IMR-90 (cell line): ENCODE measurements at places on chromosomes 3 and 15.

DNA sequence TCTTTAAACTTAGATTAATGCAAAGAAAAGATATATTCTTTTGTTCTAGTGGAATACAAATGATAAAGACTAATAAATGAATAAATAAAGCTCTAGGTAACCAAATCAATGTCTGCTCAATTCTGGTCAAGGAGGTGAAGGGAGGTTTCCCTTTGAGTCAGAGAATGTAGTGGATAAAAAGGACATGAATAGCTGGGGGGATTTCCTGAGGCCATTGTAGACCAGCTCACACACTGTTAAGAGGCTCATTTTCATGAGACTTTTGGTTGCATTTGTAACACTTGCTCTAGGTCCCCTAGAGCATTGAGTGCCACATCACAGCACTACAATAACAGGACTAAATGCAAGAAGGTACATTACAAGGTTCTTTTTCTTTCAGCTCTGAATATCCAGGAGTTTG is 170.7 kb downstream of the TIGIT start:
- DNase-seq = no peak

DNA sequence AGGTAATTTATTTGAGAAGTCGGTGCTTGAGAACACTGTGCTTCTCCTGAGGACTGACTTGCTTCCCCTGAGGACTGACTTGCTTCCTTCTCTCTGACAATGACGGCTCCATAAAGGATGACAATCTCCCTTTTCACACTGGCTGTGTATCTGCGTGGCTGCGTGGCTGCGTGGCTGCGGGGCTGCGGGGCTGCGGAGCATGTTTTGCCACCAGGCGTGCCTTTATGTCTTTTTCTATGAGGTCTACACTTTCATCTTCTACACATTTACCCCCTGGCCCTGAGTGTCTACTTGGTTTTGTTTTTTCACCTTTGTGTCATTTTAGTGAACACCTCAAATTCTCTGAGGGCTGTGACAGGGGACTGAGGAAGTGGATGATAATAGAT is 89.9 kb downstream of the XXYLT1 start:
- DNase-seq = no peak

DNA sequence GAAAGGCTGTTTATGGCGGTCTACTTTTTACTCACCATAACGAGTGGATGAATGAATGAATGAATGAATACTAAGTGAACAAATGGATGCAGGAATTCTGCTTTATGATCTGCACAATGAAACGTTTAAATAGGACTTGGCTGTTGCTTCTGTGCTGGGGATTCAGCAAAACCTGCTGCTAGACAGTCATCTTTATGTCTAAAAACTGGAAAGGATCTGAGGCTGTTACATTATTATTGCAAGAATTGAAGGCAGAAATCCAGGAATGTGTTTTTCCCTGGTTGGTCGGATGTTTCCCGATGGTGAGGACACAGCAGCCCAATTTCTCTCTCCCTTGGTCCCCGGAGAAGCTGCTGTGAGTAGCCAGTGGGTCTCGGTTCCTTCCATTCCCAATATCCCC is 94.2 kb downstream of the GABRG3 start:
- no peak for DNase-seq

DNA sequence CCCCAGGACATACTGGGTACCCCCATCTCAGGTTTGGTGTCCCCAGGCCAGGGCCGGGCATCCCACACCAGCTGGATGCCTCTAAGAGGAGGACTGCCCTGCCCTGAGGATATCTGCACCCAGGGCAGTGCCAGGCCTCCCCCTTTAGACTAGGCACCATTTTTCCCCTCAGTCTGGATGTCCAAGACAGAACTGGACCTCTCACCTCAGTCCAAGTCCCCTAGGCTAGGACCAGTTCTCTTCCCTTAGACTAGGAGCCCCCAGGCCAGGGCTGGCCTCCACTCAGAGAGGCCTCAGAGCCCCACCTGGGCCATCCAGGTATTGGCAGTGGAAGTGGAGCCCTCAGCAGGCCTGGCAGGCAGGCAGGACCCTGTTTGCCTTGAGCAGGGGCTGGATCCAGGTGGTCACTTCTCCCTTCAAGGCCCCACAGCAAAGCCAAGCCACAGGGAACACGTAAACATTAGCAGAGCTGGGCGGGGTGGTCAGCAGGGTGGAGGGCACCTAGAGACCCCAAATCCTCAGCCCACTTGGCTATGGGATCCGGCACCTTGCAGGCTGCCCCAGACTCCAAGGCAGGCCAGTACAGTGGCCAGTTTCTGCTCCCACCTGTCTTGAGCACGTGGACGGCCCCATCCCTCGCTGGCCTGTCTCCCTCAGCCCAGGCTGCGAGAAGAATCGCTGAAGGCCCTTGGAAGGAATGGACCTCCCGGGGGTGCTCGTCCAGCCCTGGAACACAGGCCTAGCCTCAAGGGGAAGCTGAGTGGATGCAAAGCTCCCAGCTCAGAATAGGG is 28.3 kb downstream of the PTH1R start:
- no peak for DNase-seq

DNA sequence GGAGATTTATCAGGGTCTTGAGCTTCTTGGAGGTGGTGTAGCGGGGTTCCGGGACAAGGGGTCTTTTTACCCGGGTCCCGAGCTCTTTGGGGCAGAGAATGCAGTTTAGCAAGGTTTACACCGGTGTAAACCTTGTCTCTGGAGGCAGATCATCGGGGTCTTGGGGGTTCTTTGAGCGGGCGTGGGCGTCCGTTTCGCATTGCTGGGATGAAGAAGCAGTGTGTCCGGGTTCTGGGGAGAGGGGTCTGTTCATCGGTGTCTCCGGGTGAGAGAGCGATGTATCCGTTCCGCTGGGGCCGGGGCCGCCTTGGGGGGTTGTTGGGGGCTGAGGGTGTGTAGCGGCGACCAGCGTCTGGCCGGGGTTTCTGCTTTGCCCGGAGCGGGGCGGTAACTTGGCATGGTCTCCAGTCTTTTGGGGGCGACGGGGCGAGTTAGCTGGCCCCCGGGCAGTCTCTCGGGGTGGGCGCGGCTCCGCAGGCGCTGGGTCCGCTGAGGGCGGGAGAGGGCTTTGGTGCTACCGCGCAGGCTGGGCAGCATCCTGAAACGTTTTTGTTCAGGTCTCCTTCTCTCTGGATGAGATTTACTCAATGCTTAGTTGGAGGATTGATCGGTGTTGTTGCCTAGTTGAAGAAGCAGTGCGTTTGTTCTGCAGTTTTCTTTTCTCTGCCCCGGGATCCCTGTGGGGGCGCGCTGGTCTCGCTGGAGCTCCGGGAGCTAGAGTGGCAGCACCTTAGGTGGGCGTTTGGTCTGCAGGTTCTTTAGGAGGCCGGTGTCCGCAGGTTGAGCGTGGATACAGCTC is 843 bp downstream of the GLCE start:
- DNase-seq = peak; percentile 16

- no peak for DNase-seq
Observed at GRCh38 chr3:138070006-138070405, 45.4 kb downstream of the DZIP1L start.

DNA sequence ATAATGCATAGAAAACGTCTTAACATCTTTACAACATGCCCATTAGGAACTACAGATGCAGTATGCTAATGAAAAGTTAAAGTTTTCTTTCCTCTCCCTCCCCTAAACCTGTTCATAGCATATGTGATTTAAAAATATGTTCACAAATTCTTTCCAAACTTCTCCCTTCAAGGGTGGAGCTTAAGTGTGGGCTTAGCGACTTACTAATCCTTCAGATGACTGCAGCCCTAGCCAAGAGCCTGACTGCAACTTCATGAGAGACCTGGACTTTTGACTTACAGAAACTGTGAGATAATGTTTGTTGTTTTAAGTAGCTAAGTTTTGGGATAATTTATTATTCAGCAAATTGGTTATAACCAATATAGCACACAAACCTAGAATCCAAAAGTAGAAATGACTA is 22.0 kb upstream of the ANXA2 start:
- DNase-seq = peak; percentile 51

GRCh38 chr15:78951841-78952238 is 7.0 kb upstream of the CTSH start:
- peak; percentile 47 for DNase-seq

DNA sequence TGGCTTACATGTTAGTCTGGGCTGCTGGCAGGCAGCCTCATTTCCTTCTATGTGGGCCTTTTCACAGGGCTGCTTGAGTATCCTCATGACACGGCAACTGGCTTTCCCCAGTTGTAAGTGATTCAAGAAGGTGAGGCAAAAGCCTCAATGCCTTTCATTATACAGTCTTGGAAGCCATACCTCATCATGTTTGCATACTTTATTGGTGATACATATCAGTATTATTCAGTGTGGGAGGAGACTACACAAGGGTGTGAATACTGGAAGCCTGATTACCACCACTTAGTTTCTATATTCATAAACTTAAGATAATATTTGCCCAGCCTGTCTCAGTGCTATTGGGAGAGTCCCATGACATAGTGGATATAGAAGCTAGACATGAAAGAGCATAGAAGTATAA is 346.8 kb downstream of the SOX2 start:
- DNase-seq = no peak

GRCh38 chr15:81024265-81024872 is 23.6 kb downstream of the TLNRD1 start:
- DNase-seq = no peak

GRCh38 chr3:88596451-88596850 is 446.7 kb downstream of the C3orf38 start:
- no peak for DNase-seq

GRCh38 chr15:58572521-58572920 is 140.7 kb downstream of the LIPC start:
- DNase-seq = no peak

- DNase-seq = no peak
Observed at GRCh38 chr3:122318620-122319019, 6.4 kb upstream of the CSTA start.

- no peak for DNase-seq
Observed at GRCh38 chr3:56061279-56061626, 407.0 kb downstream of the ERC2 start.

GRCh38 chr3:64985072-64985471 is 297.3 kb upstream of the ADAMTS9 start:
- no peak for DNase-seq

DNA sequence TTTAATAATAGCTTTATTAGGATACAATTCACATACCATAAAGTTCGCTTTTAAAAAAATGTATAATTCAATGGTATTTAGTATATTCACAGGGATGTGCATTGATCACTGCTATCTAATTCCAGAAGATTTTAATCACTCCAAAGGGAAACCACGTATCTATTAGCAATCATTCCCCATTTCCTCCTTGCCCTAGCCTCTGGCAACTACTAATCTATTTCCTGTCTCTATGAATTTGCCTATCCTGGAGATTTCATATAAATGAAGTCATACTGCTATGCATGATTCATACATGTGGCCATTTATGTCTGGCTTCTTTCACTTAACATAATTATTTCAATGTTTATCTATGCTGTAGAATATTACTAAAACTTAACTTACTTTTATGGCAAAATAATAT is 32.0 kb upstream of the CASR start:
- DNase-seq = peak; percentile 14

DNA sequence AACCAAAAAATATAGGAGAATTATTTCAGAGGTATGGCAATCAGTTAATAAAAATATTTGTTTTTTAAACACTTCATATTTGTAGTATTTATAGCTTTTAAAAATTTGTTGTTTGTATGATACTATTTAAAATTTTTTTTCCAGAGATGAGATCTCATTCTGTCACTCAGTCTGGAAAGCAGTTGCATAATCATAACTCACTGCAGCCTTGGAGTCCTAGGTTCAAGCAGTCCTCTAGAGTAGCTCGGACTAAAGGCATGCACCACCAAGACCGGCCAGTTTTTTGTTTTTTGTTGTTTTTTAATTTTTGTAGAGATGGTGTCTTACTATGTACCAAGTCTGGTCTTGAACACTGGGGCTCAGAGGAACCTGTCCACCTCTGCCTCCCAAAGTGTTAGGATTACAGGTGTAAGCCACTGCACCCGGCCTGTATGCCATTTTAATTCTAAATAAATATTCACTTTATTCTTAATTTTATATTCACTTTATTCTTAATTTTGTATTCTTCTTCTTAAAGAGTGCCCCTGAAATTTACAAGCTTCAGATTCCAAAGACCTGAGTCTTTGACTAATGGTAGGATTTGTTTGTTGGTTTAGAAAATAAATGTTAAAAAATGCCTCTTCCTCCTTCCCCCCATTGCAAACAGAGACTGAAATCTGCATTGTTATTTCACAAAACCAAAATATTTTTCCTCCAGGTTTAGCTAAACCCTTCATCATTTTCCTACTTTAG is 9.4 kb downstream of the TGFBR2 start:
- DNase-seq = no peak

GRCh38 chr3:5226783-5227182 is 39.3 kb downstream of the EDEM1 start:
- peak; percentile 47 for DNase-seq

- DNase-seq = peak; percentile 24
Observed at GRCh38 chr3:172223870-172224269, 184.5 kb downstream of the FNDC3B start.

- no peak for DNase-seq
Observed at GRCh38 chr3:167115331-167115934, 264.7 kb downstream of the ZBBX start.

GRCh38 chr3:8557298-8557697 is 55.7 kb downstream of the LMCD1 start:
- DNase-seq = peak; percentile 27

GRCh38 chr3:168093229-168093628 is 2.5 kb downstream of the GOLIM4 start:
- DNase-seq = no peak

GRCh38 chr3:173109143-173109542 is 31.9 kb downstream of the SPATA16 start:
- DNase-seq = no peak

DNA sequence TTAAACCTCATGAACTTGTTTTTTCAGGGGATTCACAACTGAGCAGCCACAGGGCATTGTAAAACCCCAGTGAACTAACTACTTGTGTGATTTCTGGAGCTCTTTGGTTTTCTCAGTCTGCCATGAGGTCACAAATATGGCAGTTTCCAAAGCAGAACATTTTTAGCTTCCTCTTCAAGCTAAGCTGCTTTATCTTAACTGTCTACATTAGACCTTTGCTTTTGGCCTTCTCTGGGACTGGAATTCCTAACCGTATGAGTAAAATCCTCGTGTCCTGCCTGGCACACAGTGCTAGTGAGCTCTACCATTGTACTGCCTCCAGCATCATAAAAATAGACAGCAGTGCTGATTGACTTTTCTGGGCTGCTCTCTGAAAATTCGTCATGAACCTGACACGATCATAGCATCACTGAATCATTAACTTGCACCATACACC is 22.1 kb downstream of the CDIN1 start:
- DNase-seq = peak; percentile 89

DNA sequence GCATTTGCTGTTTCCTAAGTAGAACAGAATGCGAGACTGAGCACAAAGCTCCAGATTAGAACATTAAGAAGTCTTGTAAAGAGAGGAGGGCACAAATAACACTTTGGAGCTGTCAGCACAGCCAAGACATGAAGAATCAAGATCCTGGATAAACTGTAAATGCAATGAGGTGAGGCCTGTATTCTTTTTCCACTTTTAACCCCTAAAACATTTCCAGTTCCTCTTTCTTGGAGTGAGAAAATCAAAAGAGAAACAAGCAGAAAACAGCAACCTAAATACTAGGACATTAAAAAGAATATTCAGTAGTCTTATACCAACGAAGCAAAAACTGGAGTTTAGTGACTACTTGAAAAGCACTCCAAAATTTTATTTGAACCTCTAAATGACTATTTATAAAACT is 204.3 kb downstream of the ZBTB20 start:
- no peak for DNase-seq

- DNase-seq = no peak
Observed at GRCh38 chr3:85312331-85312730, 353.5 kb downstream of the CADM2 start.
